ENCODE measurements at places on chromosomes 1 and 21. TPM values are rescaled to one million over a fixed set of nuclear protein-coding genes. Genes with fewer than 3 reads are reported as not detected.

E2F2 gene
- total RNA-seq, result 4.8 TPM

PPM1J gene
- total RNA-seq, result 1.9 TPM

PADI2 gene
- total RNA-seq, result 1.5 TPM

XCL2 gene
- total RNA-seq, result not detected

CELA2B gene
- total RNA-seq, result not detected

CFAP107 gene
- 1.4 TPM for total RNA-seq

S100A14 gene
- 0.92 TPM for total RNA-seq

ADIPOR1 gene
- 61.9 TPM for total RNA-seq

SLAMF7 gene
- not detected for total RNA-seq

OR2T4 gene
- total RNA-seq, result not detected

CD48 gene
- total RNA-seq, result not detected

EDARADD gene
- total RNA-seq, result 2.0 TPM

BARHL2 gene
- total RNA-seq, result 0.31 TPM

SYCP1 gene
- not detected for total RNA-seq

CENPF gene
- total RNA-seq, result 9.7 TPM

GFI1 gene
- total RNA-seq, result 0.23 TPM

REG4 gene
- total RNA-seq, result 0.23 TPM

IFT25 gene
- 42.8 TPM for total RNA-seq

MYCL gene
- total RNA-seq, result 0.18 TPM

SPATA46 gene
- total RNA-seq, result 3.6 TPM

NLRP3 gene
- 0.71 TPM for total RNA-seq

ZBTB8OS gene
- total RNA-seq, result 93.8 TPM

PPP1R12B gene
- total RNA-seq, result 118 TPM

ATAD3C gene
- total RNA-seq, result 2.1 TPM

KRTAP12-2 gene
- total RNA-seq, result not detected

GPATCH4 gene
- 40.8 TPM for total RNA-seq

NGF gene
- 0.57 TPM for total RNA-seq

STIL gene
- total RNA-seq, result 3.9 TPM

PHACTR4 gene
- total RNA-seq, result 22.5 TPM

CORT gene
- 2.7 TPM for total RNA-seq

OVAAL gene
- total RNA-seq, result 0.24 TPM

GREM2 gene
- total RNA-seq, result 13.9 TPM

TMPRSS3 gene
- total RNA-seq, result 0.16 TPM

OR2T1 gene
- total RNA-seq, result not detected

SGIP1 gene
- 80.3 TPM for total RNA-seq

CHRM3 gene
- 4.7 TPM for total RNA-seq

GBP5 gene
- 0.05 TPM for total RNA-seq

MRPS14 gene
- 22.2 TPM for total RNA-seq

LUZP1 gene
- 24.6 TPM for total RNA-seq

Measured in motor neuron (in vitro differentiated cells).